IPS DF 6.9 (cell line): ENCODE measurements at places on chromosomes 12 and 14.

- DNase-seq: no peak
Observed at GRCh38 chr12:89634508-89634907, 74.1 kb downstream of the ATP2B1 start.

DNA sequence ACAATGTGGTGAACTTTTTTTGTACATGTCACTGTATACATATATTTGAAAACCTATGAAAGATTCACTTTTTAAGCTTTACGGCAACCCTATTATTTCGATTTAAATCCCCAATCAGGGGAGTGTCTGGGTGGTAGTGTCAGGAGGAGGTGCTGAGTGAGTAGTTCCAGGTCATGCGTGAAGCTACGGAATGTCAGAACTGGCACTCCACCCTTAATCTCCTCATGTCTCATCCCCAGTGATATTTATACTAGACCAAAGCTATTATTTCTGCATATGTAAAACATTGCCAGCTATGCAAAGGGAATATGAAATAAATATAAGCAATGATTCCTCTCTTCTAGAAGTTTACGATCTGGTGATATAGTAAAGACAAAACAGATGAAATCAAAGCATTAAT, 12.3 kb downstream of the NR1H4 start:
- no peak for DNase-seq

GRCh38 chr14:96038920-96039632, at the start of gene C14orf132:
Gene C14orf132 (plus strand): TSS chr14:96039362. CDS start chr14:96039501, 139 bp downstream.
- DNase-seq: no peak

GRCh38 chr12:19490908-19491307, 51.6 kb downstream of the AEBP2 start:
- DNase-seq: no peak

DNA sequence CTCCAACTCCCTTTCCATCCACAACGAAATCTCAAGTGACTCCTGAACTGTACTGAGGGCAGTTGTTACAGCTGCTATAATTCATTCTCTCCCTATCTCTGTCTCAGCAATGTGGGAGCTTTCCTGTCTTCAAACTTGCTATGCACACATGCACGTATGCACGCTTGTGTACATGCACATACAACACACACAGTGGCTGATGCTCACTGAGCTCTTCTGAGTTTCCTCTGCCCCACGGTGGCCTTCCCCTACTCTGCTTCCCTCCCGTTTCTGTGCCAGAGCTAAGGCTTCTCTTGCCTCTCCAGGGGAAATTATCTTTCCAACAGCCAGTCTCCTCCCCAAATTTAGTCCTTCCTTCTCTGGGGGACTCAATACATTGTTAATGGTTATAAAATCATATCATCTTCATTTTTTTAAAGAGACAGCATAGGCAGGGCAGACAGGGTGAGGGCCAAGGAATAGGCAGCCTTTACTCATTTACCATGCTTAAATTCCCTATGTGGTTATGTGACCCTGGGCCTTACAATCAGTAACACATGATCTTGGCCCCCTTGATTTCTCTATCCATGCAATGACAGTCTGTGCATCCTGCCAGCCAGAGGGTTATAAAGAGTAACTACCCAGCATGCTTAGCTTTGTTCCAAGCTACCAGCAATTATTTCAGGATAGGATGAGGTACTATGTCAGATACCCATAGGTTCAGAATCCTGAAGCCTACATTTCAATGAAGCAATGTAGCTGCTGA, 111.9 kb upstream of the HMGA2 start:
- no peak for DNase-seq

DNA sequence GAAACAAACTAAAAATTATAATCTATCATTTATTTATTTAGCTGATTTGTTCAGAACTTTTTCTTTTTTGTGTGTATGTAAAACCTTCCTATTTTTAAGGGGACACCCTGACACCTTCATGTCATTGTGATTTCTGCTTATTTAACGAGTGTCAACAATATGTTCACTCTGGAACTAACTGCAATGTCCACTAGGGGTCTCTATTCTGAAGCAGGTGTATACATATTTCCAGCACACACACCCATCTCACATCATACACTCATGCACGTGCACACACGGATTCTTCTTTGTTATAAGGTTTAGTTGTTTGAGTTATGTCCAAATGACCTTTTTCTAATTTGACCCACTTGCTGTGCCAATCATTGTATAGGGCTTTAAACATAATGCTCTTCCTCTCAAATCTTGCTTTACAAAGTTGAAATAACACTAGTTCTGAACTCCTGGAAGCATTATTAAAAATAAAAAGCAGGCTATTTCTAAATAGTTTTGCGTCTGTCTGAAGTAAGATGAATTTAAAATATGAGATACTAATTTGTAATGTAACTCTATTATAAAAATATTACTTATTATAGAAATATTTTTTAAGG, 15.5 kb downstream of the E2F7 start:
- DNase-seq: peak; percentile 13

DNA sequence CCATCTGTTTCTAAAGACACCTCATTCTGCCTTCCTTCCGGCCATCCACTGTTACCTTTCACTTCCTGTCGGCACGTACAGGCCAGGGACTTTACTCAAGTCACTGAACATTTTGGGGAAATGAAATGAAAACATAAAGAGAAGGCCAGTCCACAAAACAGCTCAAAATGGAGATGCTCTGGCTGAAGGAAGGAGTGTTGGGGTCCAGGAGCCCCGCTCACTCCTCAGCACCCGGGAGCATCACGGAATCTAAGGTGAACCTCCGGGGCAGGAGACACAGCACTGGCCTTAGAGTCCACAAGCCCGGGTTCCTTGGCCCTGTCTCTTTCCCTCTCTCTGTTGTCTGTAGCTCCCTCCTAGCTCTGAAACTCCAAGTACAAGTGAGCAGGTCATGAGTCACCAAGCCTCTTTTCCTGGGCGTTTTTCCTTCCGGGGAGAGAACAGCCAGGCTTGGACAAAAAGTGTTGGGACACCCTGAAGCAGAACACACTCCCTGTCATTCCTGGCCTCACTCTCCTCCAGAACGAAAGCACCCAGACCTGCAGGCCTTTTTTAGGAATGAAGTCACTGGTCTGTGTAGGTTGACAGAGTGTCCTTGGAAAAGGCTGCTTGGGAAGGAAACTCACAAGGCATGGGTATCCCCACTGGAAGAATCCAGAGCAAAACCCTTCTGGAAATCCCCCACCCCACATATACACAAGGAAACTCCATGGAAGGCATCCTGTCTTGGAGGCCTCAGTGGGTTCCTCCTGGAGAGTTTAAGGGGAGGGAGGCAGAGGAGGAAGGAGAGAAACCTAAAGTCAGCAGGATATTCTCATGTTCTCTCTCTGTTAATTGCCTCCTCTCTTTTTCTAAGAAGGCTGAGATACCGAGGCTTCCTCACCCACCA, 245.3 kb downstream of the ZFP36L1 start:
- DNase-seq: no peak

DNA sequence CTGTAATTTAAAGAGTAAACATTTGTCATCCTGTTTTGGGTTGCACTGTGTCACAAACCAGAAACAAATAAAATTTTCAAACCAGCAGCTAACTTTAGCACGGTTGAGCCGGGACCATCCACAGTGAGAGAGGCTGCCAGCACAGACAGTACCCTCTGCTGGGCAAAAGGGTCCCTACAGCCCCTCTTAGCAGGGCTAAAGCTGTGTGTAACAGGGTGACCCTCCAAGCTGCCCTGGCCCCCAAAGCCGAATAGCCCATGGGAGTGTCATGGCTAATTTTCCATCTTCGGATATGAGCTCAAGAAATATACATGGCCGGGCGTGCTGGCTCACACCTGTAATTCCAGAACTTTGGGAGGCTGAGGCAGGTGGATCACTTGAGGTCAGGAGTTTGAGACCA, 157.1 kb upstream of the GRIN2B start:
- no peak for DNase-seq

DNA sequence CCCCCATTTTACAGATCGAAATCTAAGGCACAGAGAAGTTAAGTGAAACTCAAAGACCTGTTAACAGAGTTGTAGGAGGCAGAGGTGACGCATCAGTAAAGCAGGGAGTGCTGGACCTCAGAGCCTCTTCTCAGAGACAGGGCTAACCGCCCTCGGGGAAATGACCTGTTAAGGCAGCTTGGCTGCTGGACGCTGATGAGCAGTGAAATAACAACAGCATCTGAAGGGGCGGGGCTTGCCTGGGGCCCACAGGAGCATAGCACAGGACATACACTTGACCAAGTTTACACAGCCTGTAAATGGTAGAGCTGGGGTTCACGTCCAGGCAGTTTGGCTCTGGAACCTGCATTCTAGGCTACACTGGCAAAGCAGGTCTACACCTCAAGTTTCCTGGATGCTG, 39.3 kb downstream of the LRTM2 start:
- DNase-seq: no peak

DNA sequence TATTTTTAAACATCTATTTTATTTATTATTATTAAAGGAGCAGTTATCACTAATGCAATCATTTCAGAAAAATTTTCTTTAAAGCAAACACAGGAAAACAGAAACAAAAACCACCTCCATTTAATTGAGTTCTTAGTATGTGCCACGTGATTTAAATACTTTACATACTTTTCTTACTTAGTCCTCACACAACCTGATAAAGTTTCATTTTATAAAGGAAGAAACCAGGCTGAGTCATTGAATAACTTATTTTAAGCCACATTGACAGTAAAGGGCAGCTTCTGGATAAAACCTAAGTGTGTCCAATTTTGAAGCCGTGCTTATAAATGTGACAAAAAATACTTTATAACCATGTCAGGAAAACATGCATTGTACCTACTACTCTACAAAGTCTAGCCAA, 57.1 kb upstream of the PCED1B start:
- DNase-seq: no peak

- no peak for DNase-seq
Observed at GRCh38 chr14:69986336-69986735, 107.1 kb downstream of the SMOC1 start.

DNA sequence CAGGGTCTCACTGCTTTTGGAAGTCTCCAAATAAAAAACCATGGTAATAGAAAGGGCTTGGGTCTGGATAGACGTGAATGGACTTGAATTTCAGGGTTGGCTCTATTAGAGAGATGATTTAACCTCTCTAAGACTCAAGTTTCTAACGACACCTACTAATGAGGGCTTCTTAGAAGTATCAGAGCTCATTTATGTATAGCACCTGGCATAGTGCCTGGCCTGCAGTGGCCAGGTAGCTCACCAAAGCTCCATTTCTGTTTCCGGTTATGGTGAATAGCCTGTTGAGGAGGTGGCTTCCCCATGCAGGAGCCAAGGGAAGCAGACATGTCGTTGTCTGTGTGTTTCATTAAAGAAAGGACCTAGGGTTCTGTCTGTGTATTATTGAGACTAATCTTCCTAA, 108.6 kb downstream of the ETV6 start:
- DNase-seq: no peak

GRCh38 chr14:93018366-93018765, 95.4 kb downstream of the CHGA start:
- DNase-seq: no peak

DNA sequence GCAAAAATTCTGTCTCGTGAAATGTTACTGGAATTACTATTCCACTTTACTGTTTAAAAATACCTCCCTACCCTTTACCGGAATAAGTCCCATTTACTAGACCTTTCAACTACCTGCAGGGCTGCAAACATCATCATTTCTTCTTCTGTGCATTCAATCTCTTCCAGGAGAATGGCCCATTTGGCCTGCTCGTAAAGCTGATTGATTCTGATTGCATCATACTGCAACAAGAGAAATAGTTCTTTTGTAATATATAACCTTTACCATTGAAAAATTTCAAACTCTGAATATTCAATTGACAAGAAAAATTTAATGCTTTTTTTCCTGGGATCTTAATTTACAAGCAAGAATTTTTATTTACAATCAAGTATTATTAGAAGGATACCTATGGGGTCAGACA, 72.4 kb downstream of the FERMT2 start:
- no peak for DNase-seq

DNA sequence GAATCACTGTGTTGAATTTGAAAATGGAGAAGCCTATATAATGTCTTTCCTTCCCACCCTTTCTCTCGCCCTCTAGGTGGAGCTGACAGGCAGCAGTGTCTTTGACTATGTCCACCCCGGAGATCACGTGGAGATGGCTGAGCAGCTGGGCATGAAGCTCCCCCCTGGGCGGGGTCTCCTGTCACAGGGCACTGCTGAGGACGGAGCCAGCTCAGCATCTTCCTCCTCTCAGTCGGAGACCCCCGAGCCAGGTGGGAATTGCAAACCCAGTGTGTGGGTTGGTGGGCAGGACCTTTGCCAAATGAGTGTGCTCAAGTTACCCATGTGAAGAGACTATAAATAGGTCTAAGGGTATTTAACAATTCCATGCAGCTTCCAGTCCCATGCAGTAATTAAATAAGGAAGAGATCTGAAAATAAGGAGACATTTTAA, 274.7 kb downstream of the EGLN3 start:
- DNase-seq: peak; percentile 39

DNA sequence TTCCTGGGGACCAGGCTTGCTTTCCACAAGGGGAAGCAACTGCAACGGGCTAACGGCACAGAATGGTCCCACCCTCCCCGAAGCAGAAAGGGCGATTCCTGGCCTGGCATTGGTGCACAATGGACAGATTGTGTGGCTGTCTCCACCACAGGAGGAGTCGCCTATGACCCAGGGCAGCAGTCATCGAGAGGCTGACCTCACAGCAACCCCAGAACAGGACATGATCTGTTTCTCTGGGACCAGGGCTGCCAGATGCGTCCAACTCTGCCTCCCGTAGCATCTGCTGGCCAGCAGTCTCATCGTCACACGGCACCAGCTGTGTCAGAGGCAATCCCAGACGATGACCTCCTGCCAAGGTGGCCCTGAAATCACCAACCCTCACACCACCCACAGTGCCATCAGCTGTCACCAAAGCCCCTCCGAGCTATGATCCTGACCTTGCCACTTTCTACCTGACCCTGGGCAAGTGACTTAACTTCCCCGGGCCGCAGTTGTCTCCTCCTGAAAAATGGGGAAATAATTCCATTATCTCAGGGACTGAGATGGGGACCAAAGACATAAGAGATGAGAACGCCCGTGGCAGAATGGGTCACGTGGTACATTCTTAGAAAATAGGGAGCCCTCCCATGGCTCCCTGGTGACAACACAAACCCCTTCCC, 86.7 kb downstream of the CHGA start:
- DNase-seq: no peak

DNA sequence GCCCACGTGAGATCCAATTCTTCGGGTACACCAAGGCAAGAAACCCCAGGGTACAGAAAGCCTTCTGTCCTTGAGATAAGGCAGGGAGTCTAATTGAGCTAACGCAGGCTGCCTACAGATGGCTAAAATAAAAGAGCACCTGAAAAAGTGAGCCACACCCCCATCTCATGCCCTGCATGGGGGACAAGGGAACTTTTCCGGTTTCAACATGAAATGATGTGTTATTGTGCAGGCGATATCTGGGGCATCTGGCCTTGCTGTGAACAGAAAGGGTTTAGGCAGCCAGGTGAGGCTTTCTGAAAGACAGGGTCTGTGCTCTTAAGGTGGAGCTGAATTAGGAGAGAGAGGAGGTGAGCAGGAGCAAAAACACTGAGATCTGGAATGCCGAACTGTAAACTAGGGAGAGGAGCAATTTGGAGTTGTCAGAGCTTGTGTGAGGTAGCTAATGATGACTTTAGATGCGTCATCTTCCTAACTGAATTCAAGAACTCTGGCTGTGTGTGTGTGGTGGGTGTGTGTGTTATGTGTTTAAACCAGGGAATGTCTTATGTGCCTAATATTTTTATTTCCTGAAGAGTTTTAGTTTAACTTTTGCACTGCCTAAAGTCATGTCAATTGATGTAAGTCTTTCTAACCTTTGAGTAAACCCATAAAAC, 20.1 kb upstream of the LDHB start:
- no peak for DNase-seq

GRCh38 chr12:103197725-103198388, 240.4 kb downstream of the ASCL1 start:
- DNase-seq: no peak

- no peak for DNase-seq
Observed at GRCh38 chr12:52370926-52371608, 3.8 kb upstream of the KRT85 start.

- no peak for DNase-seq
Observed at GRCh38 chr12:90287585-90287984, 578.9 kb upstream of the ATP2B1 start.
